ENCODE measurements at places on chromosomes 7 and 10.

GRCh38 chr7:92987538-92987937 lies 130.2 kb downstream of the SAMD9 start:
- no peak for DNase-seq

DNA sequence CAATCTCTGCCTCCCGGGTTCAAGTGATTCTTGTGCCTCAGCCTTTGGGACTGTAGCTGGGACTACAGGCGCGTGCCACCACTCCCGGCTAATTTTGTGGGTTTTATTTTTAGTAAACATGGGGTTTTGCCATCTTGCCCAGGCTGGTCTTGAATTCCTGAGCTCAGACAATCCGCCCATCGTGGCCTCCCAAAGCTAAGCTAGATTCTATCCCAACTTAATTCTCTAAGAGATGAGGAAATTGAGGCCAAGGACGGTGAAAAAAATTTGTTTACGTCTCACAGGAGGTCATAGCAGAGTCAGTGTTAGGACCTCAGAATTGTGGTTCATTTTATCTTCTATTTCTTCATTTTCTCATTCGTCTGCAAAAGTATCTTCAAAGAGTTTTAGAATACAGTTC lies 6.1 kb downstream of the CCAR1 start:
- DNase-seq = no peak

DNA sequence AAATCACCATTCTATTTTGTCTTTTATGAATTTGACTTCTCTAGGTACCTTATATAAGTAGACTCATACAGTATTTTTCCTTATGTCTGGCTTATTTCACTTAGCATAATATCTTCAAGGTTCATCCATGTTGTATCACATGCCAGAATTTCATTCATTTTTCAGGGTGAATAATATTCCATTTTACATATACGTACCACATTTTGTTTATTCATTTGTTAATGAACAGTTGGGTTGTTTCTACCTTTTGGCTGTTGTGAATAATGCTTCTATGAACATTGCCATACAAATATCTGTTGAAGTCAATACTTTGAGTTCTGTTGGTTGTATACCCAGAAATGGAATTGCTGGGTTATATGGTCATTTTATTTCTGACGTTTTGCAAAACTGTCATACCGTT lies 20.7 kb downstream of the AHCYL2 start:
- no peak for DNase-seq

DNA sequence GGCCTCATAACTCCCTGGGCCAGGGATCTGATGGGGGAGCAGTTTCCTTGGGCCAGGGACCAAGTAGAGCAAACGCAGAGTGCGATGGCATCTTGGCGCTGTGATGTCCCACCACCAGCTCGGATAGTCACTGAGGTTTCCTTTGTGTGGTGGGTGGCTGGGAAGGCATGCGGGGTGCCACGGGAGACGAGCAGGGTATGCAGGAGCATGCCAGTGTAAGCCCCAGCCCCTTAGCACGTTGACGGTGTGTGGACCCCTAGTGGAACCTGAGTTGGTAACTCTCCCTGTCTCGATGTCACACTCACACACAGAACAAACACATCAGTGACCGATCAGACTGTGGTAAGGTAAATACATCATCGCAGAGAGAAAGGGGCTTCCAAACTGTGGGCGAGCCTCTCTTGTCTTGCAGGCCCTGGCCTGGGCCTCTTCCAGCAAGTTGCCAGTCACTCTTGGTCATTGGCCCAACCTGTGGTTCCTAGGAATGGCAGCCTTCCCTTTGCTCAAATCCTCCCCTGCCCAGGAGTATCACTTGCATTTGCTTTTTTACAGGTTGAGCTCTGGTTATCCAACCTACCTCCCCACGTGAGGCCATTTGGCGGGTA lies 231.6 kb upstream of the GPR26 start:
- no peak for DNase-seq
